ENCODE measurements at places on chromosomes 2 and 18. TPM values are rescaled to one million over a fixed set of nuclear protein-coding genes. Genes with fewer than 3 reads are reported as not detected.

GRCh38 chr2:126674075-126674744 is 18.3 kb downstream of the GYPC start:
- no peak for DNase-seq

GRCh38 chr2:10548626-10549025 is 100.5 kb upstream of the ODC1 start:
- no peak for DNase-seq

- no peak for DNase-seq
These were observed 78.8 kb downstream of the HNRNPLL start for GRCh38 chr2:38523728-38524437.

DNA sequence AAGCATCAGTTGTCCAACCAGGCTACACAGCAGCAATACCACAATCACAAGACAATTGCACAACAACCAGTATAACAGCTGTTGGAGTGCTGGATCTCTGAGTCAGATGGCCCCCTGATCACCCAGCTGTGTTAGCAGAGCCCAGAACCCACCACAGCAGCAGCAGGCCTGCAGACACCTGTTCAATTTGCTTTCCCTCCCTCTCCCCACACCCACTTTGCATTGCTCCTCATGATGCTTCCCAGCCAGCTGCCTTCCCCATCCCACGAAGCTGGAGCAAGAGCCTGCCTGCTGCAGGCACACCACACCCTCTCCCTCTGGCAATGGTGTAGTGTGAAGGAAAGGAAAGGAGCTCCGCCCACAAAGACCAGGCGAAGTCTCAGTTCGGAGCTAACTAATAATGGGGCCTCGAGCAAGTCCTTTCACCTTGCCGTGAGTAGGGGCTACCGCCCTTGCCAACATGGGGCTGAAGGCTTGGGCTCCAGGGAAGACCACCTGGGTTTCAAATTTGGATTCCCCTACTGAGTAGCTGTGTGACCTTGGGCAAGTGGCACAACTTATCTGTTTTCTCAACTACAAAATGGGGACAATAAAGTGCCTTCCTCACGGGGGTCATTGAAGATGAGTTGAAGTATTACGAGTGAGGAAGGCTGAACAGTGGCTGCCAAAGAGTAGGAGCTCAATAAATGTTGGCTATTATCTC is 19.4 kb upstream of the ZBTB7C start:
- DNase-seq = no peak

GRCh38 chr18:23964282-23965238 is 50.0 kb upstream of the TTC39C start:
- no peak for DNase-seq

DNA sequence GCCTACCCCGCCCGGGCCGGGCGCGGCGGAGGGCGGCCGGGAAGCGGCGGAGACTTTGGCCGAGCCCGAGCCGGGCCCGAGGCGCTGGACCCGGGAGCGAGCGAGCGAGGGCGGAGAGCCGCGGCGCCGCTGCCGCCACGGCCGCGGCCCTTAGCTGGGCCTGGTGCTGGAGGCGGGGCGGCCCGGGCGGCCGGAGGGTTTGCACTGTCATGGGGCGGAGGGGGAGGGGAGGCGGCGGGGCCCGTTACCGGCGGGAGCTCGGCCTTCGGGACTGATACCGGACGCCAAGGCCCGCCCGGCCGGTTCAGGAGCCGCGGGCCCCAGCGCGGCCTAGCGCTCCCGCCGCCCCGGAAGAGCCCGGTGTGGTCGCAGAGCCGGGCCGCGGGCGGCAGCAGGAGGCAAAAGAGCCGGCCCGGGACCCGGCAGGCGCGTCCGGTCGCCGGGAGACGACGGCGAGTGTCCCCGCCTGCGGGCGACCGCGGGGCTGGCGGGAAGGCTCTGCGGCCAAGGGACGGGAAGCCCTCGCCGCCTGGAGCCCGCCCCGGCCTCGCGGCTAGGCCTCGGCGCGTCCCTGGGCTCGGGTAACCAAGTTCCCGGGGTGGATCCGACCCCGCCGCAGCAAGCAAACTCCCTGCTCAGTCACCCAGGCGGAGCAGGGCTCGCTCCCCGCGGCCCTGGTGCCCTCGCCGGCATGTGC is 697 bp downstream of the KCMF1 start:
- DNase-seq = no peak

DNA sequence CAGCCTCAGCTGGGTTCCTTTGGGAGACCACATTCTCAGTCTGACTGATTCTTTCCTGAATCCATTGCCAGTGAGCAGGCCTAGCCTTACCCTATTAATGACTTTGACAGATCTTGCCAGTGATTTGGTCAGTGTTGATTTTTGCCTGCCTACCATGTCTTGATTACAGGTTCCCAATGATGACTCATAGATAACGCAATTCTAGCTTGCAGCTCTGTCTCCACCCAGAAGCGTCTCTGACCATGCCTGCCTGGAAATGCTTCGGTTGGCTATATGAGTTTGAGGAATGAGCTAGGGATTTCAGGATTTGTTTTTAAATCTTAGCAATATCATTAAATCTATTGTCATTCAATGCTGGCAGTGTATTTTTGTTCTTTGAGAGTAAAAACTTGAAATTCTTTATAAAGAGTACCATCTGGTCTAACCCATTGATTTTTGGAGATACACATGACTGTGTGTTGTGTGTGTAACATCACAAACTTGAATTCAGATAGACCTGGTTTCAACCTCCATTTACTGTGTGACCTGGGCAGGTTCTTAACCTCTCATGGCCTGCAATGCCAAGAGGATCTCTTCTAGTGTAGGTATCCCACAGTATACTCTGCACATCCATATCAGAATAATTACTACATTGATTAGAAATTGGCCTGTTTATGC is 57.0 kb downstream of the CCDC150 start:
- DNase-seq = peak; percentile 11

- no peak for DNase-seq
These were observed 80.6 kb downstream of the TEX51 start for GRCh38 chr2:126979039-126980003.

GRCh38 chr2:102505290-102505689 is 32.3 kb downstream of the SLC9A4 start:
- no peak for DNase-seq

GRCh38 chr18:21448299-21448698 is 152.2 kb downstream of the ESCO1 start:
- no peak for DNase-seq

DNA sequence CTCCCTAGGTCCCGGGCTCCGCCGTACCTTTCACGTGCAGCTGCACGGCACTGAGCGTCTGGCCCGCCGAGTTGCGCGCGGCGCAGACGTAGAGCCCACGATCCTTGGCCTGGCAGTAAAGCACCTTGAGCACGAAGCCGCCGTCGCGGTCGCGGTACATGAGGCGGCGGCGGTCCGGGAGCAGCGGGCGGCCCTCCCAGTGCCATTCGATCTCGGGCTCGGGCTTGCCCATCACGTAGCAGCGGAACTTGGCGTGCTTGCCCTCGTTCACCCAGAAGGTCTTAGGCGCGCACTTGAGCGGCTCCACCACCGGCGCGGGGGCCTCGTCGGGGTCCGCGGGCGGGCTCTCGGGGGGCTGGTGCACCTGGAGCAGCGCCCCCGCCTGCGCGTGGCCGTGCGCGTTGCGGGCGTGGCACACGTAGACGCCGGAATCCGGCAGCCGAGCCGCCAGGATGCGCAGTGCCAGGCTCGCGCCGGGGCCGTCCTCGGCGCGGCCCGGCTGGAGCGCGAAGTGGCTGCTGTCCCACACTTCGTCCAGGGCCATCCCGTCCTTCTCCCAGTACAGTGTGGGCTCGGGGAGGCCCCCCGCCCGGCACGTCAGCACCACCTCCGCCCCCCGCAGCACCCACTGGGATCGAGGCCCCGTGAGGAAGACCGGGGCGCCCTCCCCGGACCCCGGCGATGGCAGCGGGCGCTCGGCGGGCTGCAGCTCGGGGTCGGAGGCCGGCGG is 980 bp downstream of the OBSL1 start:
- no peak for DNase-seq

- DNase-seq = no peak
These were observed 24.1 kb upstream of the OTOS start for GRCh38 chr2:240164586-240164985.

- no peak for DNase-seq
These were observed 69.4 kb downstream of the TWSG1 start for GRCh38 chr18:9403795-9404564.

DNA sequence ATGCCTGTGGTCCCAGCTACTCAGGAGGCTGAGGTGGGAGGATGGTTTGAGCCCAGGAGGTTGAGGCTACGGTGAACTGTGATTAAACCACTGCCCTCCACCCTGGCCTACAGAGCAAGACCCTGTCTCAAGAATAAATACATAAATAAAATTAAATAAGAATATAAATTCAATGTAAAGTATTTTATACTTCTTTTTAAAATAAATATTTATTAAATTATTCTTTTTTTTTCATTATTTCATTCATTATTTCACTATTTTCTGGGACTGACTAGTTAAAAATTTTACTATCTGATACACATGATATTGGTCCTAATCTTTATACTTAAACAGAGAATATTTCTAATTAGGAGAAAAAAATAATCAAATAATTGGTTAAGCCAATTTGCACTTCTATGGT is 917.6 kb downstream of the ERBB4 start:
- DNase-seq = no peak

GRCh38 chr2:223465793-223466192 is 136.4 kb downstream of the SCG2 start:
- DNase-seq = no peak

DNA sequence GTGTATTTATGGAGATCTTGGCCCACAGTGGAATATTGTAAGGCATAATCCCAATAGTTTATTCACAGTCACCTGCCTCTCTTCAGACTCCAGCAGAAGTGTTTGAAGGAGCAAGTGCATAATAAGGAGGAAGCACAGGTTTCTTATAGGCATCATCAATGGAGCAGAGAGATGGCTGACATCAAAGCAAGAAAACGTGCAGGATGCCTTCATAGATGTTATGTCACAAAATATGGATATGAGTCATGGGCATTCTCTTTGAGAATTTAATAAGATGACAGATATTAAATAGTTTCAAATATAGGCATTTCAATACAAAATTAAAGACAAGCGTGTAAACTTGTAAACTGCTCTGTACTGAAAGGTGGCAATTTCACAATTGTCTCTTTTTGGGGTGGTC is 4.0 kb upstream of the RND3 start:
- no peak for DNase-seq

- DNase-seq = no peak
These were observed 54.5 kb upstream of the NPAS2 start for GRCh38 chr2:100765481-100765880.

DNA sequence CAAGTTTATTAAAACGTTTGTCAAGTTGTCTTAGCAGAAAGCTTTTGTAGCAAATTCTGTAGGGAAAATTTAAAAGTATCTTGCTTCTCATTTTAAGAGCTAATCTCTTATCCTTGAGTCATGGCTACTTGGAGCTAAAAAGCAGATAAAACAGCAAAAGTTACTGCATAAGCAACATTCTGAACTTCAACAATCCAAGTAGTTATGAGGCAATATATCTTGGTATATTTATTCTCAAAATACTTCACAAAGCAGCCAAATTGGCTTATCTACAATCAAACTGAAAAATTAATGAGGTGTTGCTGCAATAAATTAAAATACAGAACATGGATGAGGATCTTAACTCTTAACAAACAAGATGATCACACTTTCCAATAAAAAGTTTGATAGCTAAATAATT is 306.5 kb downstream of the PIEZO2 start:
- no peak for DNase-seq

- DNase-seq = no peak
These were observed 18.2 kb upstream of the TNP1 start for GRCh38 chr2:216878072-216878471.

- no peak for DNase-seq
These were observed 7.2 kb upstream of the CD226 start for GRCh38 chr18:69954719-69955480.

DNA sequence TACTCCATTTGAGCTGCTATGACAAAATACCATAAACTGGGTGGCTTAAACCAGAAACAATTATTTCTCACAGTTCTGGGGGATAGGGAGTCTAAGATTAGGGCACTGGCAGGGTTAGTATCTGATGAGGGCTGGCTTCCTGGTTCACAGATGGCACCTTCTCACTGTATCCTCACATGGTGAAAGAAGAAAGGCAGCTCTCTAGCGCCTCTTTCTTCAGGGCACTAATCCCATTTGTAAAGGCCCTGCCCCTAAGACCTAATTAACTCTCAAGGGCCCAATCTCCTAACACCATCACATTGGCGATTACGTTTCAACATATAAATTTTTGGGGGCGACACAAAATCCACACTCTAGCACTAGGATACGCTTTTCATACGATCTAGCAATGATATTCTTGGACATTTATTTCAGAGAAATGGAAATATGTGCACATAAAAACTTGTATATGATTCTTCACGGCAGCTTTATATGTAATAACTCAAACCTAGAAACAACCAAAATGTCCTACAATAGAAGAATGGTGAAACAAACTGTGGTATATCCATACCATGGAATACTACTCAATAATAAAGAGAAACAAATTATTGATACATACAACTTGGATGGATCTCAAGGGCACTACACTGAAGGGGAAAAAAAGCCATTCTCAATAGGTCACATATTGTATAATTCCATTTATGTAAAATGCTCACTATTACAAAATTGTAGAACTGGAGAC is 111.0 kb downstream of the BCL2L11 start:
- no peak for DNase-seq

DNA sequence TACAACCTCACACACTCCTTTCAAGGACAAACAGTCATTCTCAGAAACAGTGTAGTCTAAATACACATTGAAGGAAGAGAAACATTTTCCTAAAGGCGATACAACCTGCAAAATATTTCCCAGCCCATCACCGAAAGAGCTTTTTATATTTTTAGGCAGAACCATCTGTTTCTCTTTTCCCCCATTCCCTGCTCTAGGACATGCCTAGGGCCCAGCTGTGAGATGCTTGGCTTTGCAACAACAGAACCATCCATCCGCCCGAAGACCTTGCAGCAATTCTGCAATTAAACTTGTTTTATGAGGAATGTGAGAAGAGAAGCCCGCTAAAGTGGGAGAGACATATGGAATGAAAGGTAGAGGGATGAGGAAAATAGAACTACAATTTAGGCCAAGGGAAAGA is 105.6 kb upstream of the RFX8 start:
- DNase-seq = no peak

- DNase-seq = no peak
These were observed 103.0 kb upstream of the TMEM200C start for GRCh38 chr18:5998166-5998881.

Gene KIAA2012
- 0.13 TPM for polyA plus RNA-seq

Gene MZT2A
- polyA plus RNA-seq = 49.1 TPM

Gene DSC2
- polyA plus RNA-seq = 4.2 TPM

Gene PROM2
- polyA plus RNA-seq = 1.0 TPM

Gene ASAP2
- 24.9 TPM for polyA plus RNA-seq

Gene SCYGR4
- polyA plus RNA-seq = not detected

Gene DNAJC5G
- polyA plus RNA-seq = not detected

Gene SSB
- 132 TPM for polyA plus RNA-seq

Gene ALPP
- not detected for polyA plus RNA-seq

Gene TBR1
- polyA plus RNA-seq = 0.04 TPM

Gene LCT
- polyA plus RNA-seq = not detected

Gene CXXC1
- polyA plus RNA-seq = 28.9 TPM

Gene MC4R
- polyA plus RNA-seq = 0.21 TPM

Gene GCG
- not detected for polyA plus RNA-seq

Gene SALL3
- polyA plus RNA-seq = 0.04 TPM

Gene PLA2R1
- polyA plus RNA-seq = 10.6 TPM

Gene CD207
- polyA plus RNA-seq = 0.84 TPM

Gene PRSS56
- polyA plus RNA-seq = not detected

Gene EPB41L3
- polyA plus RNA-seq = 133 TPM

All from muscle of arm (tissue), 14 donors.